Urinary bladder (tissue), 4 donors: ENCODE measurements at places on chromosomes 7 and 10. TPM values are rescaled to one million over a fixed set of nuclear protein-coding genes. Genes with fewer than 3 reads are reported as not detected.

LRRC4 gene
- 3.2 TPM for total RNA-seq

PBLD gene
- total RNA-seq = 9.5 TPM

FAM24A gene
- not detected for total RNA-seq

KCP gene
- 1.4 TPM for total RNA-seq

ELN gene
- total RNA-seq = 483 TPM

PNLIP gene
- total RNA-seq = not detected

MMP21 gene
- 0.69 TPM for total RNA-seq

CYP26C1 gene
- not detected for total RNA-seq

SPDYE8 gene
- total RNA-seq = not detected
